ENCODE measurements at places on chromosomes 7 and 10.

GRCh38 chr10:14349081-14349480, 18.4 kb upstream of the FRMD4A start:
- DNase-seq, result no peak

DNA sequence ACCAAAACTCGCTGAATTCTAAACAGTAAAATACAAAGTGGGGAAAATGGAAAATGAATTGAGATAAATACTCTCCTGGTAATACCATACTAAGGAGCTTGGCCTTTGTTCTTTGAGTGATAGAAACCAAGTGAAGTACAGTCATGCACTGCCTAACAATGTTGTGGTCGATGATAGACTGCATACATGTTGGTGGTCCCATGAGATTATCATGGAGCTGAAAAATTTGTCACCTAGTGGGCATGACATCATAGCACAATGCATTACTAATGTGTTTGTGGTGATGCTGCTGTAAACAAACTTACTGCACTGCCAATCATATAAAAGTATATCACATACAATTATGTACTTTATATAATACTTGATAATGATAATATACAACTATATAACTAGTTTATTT, 419.1 kb downstream of the ARL4A start:
- no peak for DNase-seq

GRCh38 chr10:119701861-119702260, 24.0 kb upstream of the INPP5F start:
- DNase-seq, result no peak

- DNase-seq, result no peak
Observed at GRCh38 chr7:24732646-24733413, 24.4 kb downstream of the GSDME start.

DNA sequence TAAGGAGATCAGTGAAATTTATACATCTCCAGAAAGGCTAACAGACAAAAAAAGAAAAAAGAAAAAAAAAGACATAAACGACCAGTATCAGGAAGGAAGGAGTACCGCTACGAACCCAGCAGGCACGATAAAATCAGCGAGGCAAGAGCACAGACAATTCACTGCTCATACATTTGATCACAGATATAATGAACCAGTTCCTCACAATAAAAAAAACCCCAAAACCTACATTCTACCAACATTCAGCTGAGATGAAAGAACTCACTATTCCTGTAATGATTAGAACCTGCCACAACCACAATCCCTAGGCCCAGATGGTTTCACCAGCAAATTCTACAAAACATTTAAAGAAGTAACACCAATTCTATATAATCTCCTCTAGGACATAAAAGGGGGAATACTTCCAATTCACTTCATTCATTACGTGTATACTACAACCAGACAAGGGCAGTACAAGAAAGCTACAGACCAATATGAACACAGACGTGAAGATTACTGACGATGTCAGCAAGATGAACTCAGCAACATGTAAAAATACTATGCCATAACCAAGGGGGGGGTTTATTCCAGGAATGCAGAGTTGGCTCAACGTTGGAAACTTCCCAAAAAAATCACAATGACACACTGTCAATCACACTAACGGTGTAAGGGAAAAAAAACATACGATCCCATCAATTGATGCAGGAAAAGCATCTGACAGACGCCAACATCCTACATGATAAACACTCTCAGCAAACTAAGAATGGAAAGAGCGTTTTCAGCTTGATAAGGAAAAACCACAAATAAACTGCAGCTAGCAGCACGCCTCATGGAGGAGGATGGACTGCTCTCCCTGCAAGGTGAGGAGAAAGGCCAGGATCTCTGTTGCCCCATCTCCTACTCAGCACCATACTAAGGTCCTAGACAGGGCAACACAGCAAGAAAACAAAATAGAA, 256.2 kb downstream of the ELFN1 start:
- no peak for DNase-seq

Measured in GM12892 (cell line).